ENCODE measurements at places on chromosomes 5 and 9. TPM values are rescaled to one million over a fixed set of nuclear protein-coding genes. Genes with fewer than 3 reads are reported as not detected.

DNA sequence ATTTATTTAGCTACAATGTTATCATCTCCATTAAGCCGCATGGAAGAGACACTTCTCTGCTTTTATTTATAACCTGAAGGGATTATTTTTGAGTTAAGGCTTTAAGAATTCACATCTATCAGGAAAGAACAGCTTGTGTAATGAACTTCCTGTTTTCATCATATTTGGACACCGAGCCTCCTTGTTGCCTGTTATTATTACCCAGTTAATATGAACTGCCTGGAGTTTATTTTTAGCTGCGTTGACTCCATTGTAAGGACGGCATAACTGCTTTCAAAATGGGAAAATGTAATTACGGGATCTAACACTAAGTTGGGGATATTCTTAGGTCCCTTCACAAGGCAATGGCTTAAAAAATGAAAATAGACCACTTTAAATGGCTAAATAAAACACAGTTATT, 89.0 kb upstream of the NR4A3 start:
- peak; percentile 9 for DNase-seq

DNA sequence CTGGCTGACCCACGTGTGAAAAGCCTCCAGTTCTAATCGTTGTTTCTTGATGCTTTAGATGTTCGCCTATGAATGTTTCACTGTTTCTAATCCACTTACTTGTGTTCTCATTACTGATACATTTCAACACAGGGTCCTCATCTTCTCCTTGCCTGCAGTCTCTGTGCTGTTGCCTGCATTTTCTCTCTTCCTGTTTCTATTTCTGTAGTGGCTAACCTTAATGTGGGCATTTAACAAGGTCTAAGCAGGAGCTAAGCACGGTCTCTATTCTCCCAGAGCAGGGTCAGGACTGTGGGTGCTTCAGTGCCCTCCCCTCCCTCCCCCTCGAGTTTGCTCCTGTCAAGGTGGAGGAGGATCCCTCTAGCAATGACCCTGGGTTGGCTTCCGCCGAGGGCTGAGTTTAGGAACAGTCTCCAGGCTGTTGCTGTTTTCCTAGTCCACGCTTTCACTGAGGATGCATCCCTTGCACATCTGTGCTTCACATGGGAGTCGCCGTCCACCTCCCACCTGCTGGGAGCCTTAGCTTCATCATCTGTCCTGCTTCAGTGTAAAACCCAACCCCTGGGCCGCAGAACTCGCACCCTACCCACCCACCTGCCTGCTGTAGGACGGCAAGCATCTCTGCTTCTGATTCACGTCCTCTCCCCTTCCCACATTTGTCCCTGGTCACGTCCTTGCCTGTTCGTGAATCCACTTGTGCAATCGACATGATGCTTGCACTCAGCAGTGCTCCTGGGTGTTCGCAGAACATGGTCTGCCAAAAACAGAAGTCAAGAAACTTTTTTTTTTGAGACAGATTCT, 2.4 kb upstream of the EXOC3 start:
- DNase-seq: no peak

DNA sequence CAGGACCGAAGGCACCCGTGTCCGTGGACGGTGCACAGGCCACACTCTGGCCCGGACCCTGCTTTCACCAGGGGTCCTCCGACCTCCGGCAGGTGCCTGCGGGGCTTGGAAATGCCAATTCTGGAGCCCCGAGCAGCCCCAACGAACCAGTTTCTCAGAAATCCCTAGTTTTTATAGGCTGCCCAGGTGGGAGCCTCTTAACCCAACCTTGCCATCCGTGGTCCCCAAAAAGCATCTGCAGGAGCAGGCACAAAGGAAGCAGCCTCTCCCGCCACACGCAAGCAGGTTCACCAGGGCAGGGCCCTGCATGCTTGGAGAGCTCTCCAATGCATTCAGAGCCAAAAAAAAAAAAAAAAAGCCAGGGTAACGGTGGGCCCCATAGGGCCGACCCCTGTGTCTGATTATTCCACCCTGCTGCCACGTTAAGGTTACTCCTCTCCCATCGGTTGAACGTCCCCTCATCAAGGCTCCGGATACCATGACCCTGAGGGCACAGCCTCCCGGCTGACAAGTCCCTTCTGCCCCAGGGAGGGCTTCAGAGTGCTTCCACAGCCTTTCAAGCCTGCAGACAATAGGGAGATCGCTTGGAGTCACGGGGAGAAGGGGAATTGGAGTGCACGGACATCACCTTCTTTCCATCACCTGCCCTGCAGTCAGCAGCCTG, 796 bp upstream of the TPRN start:
- DNase-seq: no peak

DNA sequence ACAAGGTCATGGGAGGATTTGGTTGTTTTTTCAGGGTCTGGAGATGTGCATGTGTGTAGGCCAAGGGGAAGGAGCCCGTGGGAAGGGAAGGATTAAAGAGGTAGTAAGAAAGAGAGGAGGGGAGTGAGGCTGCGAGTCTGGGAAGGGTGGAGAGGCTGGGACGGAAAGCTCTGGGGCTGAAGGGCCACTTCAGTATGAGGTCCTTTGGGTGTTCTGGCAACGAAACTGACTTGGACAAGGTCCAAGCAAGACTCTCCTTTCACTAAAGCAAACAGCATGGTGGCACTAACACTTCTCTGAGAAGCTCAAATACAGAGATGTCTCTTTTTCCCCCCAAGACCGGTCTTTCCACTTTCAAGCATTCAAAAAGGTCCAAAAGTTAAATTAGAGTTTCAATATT, 394.5 kb downstream of the ARHGEF28 start:
- DNase-seq: no peak

DNA sequence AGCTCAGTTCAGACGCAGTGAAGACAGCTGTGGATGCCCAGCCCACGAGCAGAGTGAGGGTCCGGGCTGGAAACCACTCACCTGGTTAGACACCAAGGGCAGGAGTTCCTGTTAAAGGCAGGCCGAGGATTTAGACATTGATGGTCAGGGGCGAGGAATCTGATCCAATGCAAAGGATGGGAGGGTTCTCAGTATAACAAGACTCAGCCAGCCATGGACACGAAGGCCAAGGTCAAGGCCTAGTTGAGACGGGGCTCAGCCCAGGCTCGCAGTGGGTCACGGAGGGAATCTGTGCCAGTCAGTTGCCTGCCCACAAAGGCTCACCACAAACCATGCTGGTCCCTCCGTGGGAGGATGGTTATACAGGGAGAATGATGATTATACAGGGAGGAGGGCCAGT, 63.3 kb upstream of the FCN1 start:
- DNase-seq: no peak

DNA sequence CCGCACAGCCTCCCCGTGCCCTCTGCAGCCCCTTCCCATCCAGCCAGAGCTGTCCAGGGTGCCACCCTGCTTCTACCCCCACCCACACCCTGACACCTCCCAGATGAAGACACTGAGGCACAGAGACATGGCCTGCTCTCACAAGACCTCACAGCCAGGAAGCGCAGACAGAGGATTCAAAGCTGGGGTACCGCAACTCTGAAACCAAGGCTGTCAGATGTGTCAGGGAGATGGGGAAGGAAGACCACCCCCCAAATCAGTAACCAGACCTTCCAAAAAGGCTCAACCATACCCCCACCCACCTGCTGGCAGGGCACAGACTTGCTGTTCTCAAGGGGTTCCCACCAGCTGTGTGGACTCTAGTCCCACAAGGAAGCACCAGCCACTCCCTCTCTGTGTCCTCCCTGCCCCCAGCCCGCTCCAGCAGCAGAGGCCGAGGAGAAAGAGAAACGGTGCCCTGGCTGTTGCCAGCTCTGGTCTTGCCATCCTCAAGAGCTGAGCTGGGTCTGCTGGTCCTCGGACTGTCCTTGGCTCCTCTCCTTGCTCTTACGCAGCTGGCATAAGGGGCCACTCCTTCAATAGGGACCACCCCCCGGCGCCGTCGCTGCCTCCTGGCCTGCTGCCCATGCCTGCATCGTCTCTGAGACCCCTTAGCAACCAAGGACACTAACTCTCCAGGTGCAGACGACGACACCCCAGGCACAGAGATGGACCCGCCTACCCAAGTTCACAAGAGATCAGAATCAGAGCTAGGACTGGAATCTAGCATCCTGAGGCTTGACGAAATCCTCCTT, 699 bp downstream of the AKNA start:
- DNase-seq: peak; percentile 77

GRCh38 chr5:168931638-168932345, 352.6 kb upstream of the PANK3 start:
- no peak for DNase-seq

DNA sequence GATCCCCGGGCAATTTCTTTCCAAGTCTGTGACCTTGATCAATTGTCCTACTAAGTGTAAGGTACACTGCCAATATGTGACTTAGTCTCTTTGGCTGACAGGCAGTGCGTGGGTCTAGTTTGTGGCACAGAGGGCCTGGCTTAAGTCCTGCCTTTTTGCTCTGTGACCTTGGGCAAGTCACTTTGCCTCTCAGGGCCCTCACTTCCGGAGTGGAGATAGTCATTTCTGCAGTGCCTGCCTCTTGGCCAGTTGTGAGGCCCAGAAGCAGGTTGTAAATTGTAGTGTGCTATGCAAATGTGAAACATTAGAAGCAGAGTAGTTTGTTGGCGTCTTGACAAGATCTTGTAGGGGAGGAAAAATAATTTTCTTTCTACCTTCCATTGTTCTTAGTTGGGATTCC, 39.0 kb downstream of the KIF4B start:
- no peak for DNase-seq

DNA sequence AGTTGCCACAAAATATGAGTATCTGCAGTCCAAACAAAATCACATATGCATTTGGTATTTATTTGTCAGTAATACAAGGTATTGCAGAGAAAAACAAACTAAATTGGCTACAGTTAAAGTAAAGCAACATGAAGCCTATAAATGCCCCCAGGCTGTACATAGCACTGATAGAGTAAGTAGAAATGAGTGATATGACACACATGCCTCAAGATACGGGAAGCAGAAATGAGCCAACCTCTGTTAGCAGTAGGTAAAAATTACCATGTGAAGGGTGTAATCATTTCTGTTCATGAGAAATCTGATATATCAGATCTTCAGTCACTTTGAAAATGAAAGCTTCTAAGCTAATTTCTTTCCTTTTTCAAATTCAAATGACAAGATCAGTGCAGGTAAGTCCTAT, 131.1 kb downstream of the CHSY3 start:
- DNase-seq: no peak

DNA sequence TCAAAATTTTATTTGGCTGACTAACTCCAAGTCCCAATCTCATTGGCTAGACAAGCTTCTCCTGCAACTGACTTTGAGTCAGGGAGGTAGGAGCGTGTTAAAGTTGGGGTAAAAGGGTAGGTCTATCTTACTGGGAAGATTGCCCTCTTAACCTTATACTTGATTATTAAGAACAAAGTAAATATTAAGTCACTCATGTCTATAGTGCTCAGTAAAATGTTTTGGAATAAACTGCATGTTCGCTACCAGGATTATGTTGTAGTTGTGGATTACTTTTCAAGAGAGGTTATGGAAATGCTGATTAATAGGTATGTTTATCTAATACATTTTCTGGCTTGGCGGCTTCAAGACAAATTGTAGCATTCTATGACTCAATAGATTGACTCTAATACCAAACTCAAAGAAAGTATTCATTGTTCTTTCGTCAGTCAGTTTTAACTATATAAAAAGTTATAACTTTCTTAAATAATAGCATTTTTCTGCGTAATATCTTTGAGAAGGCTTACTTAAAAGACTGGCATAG, 539.1 kb downstream of the PSAT1 start:
- DNase-seq: no peak

GRCh38 chr9:81896070-81896469, 32.2 kb upstream of the SPATA31D4 start:
- no peak for DNase-seq

DNA sequence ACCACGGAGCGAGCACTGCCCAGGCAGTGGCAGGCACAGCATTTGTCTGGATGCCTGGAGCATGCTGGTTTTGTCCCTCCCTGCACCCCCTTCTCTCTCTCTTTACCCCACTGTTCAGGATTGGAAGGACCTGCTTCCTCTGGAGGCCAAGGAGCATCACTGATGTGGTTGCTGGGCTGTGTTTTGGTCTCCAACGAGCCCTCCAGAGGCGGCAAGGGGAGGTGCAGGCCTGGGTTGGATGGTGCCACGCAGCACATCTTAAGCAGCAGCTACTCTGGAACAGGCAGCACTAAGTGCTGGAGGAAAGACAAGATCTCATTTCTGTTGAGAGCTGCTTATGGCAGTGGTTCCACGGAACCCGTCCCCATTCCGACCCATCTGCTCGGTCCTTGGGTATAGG, 139.6 kb downstream of the CMYA5 start:
- no peak for DNase-seq

DNA sequence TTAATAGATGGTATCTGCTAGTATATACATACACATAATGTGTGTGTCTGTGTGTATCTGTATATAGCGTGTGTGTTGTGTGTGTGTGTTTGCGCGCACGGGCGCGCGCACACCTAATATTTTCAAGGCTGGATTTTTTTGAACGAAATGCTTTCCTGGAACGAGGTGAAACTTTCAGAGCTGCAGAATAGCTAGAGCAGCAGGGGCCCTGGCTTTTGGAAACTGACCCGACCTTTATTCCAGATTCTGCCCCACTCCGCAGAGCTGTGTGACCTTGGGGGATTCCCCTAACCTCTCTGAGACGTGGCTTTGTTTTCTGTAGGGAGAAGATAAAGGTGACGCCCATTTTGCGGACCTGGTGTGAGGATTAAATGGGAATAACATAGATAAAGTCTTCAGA, 757 bp downstream of the FXN start:
- no peak for DNase-seq

GRCh38 chr5:14226992-14227391, 83.8 kb downstream of the TRIO start:
- no peak for DNase-seq

GRCh38 chr5:147791181-147791580, 8.7 kb upstream of the JAKMIP2 start:
- DNase-seq: no peak

- peak; percentile 14 for DNase-seq
Measured at GRCh38 chr9:4762886-4763541, 22.0 kb upstream of the AK3 start.

- DNase-seq: no peak
Measured at GRCh38 chr9:71861618-71862017, 49.4 kb downstream of the ABHD17B start.

The CAPSL gene
- not detected for total RNA-seq

The COL5A1 gene
- total RNA-seq: 435 TPM

The LRRTM2 gene
- 0.51 TPM for total RNA-seq

The PCDHGC4 gene
- total RNA-seq: 7.9 TPM
